ENCODE measurements at places on chromosomes 3 and 15.

- H3K27ac ChIP-seq: no peak overlapping the region
- DNase-seq: no peak
- peaks cover 13% of the 10 kb centered on the region for H3K4me1 ChIP-seq
- peaks cover 12% of the 10 kb centered on the region for H3K27me3 ChIP-seq
- no peaks in the 10 kb centered on the region for H3K36me3 ChIP-seq
- no peak overlapping the region for H3K4me3 ChIP-seq
Observed at GRCh38 chr15:101615986-101616848, 36.0 kb downstream of the TM2D3 start.

DNA sequence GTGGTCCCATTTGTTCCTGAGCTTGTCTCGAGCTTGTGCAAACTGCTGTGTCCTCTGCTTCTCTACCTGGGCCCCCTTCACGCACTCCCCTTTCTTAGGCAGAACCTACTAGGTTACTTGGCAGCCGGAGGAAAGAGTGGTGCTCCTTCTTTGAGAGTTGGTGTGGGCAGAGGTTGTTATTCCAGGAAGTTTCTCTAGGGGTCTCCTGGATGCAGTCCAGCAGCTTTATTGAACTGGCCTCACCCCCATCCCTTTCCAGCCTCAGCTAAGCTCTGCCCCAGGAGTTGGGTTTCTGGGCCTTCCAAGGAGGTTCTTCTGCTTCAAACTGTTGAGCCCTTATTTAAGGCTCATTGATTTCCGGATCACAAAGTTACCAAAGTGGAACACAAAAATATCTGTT lies 103.2 kb downstream of the C3orf70 start:
- peak overlapping the region; percentile 27 for H3K4me3 ChIP-seq
- no peak for DNase-seq
- no peak overlapping the region for H3K27ac ChIP-seq

DNA sequence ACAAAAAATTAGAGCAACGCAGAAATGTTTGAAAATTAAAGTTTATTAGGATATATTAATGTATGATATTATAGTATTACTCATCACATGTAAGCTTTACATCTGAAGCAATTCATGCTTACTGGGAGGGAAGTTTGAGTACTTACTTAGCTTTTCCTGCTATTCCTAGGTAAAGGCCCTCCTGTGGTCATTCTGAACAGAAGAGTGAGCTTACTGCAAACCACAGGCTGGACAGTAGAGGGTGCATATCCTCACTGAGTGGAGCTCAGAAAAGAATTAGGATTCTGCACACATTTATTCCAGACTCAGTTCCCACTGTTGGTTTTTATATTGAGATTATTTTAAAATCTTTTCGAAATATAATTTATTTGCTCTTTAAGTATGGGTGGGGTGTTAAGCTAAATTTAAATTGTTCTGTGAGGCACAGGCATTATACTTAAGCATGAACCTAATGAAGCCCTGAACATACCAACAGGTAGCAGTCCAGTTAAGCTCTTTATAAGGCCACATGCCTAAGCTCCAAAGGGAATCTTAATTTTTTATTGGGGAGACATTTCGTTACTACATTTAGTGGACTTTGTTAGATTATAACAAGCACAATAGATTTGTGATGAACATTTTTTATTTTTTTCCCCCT lies 10.2 kb downstream of the MRPS22 start:
- H3K4me3 ChIP-seq: no peak overlapping the region
- peaks cover 31% of the 10 kb centered on the region for H3K4me1 ChIP-seq
- peaks cover 44% of the 10 kb centered on the region for H3K36me3 ChIP-seq
- no peak overlapping the region for H3K27ac ChIP-seq

DNA sequence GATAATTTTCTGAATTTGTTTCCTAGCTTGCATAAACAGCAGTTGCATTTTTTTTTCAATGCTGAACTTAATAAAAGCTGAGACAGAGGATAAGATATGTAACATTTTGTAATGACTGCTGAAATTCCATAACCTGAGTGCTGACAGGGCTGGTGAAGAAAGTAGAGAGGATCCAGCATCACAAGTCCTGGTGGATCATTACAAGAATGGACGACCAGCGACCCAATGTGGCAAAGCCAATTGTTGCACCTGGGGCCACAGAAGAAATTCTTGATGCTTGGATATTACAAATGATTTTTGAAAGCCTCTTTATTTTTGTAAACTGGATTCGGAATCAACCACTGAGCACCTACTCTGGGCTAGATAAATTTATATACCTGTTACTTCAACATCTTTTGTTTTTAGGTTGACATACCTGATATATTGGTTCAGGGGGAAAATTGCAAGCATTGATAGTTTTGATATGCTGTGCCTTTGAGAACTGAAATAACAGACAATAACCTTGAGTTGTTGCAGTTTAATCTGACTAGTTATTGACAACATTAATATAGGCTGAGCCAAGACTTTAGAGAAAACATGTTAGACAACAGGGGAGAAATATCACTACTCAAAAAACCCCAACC lies 3.9 kb upstream of the ACTL6A start:
- H3K27me3 ChIP-seq: peaks cover 7% of the 10 kb centered on the region
- H3K4me1 ChIP-seq: peaks cover 6% of the 10 kb centered on the region
- H3K27ac ChIP-seq: no peak overlapping the region
- DNase-seq: peak; percentile 69
- no peak overlapping the region for H3K4me3 ChIP-seq
- peaks cover 4% of the 10 kb centered on the region for H3K36me3 ChIP-seq

- H3K27ac ChIP-seq: no peak overlapping the region
- peaks cover 3% of the 10 kb centered on the region for H3K27me3 ChIP-seq
- peaks cover 35% of the 10 kb centered on the region for H3K36me3 ChIP-seq
- no peak overlapping the region for H3K4me3 ChIP-seq
- H3K4me1 ChIP-seq: peaks cover 41% of the 10 kb centered on the region
Observed at GRCh38 chr3:52437326-52438103, 7.4 kb downstream of the SEMA3G start.

GRCh38 chr3:134370611-134371531 lies 3.4 kb downstream of the AMOTL2 start:
- DNase-seq: no peak
- peaks cover 54% of the 10 kb centered on the region for H3K4me1 ChIP-seq
- peak overlapping the region; percentile 72 for H3K4me3 ChIP-seq
- peaks cover 26% of the 10 kb centered on the region for H3K27me3 ChIP-seq

DNA sequence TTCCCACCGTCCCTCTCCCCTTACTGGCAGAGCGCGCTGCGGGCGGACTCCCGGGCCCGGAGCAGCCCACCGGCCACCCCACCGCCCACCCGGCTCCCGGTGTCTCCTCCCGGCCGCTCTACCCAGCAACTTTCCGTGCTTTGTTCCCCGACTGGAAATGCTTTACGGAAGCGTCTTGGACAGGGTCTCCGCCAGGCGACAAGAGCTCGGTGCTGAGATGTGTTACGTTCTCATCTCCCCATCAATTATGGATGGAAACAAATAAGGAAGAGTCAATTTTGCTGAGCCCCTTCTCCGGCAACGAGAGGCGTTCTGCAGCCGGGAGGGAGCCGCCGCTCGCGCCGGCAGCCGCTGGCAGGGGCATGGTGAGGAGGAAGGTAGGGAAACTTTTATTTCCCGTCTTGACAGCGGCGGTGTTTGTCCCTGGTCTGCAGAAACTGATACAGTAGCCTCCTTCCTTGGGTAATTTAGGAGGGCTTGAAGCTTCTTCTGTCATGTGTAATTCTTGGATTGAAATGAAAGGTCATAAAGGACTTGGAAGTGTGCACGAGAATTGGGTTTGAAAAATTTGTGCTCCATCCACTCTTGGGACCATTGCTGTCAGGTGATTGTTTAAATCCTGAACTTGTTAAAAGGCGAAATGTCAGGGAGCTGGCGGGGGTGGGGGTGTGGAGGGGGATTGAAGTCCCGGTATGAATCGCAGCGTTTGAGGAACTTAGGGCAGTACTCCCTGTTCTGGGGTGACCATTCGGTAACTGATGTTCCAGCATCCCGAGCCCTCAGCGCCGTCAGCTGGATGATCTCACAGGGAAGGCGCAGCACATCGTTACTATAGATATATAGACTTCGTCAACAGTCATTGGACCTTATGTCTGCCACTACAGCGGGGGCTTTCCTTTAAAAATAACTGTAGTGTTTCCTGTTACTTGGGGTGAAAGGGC lies 1.5 kb downstream of the SEMA6D start:
- H3K27me3 ChIP-seq: peaks cover 11% of the 10 kb centered on the region
- peak; percentile 17 for DNase-seq

GRCh38 chr3:58074116-58074715 lies 66.0 kb downstream of the FLNB start:
- H3K36me3 ChIP-seq: peaks cover 21% of the 10 kb centered on the region
- DNase-seq: no peak
- H3K27me3 ChIP-seq: peaks cover 3% of the 10 kb centered on the region

DNA sequence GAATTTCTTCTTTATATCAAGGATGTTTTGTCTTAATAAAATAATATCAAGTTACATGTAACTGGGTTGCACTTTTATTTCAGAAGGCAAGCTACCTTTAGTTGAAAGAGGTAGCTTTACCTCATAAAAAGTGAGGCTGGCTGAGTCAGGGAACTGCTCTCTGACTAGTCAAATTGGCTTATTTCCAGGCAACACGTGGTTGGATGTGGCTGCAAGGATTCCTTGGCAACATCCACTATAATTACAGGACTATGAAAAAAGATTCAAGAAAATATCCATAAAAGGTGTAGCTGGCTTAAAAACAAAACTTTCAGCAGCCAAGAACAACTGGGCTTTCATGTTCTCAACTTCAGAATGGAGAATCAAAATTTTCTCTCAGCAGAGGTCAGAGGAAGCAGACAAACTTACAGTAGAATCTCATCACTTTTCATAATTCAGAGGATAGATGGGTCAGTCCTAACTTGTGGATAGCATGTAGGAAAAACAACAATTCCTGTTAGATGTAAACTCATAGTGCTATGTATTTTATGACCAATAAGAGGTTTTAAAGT lies 779.1 kb downstream of the MECOM start:
- H3K4me1 ChIP-seq: no peaks in the 10 kb centered on the region
- no peak overlapping the region for H3K4me3 ChIP-seq
- H3K27me3 ChIP-seq: no peaks in the 10 kb centered on the region
- H3K36me3 ChIP-seq: no peaks in the 10 kb centered on the region

All from endothelial cell (in vitro differentiated cells).